ENCODE measurements at places on chromosomes 3 and 15. TPM values are rescaled to one million over a fixed set of nuclear protein-coding genes. Genes with fewer than 3 reads are reported as not detected.

Gene FAM107A
- 0.93 TPM for total RNA-seq

- no peak overlapping the region for H3K27ac ChIP-seq
- no peaks in the 10 kb centered on the region for H3K4me1 ChIP-seq
- no peaks in the 10 kb centered on the region for H3K27me3 ChIP-seq
- peak; percentile 39 for DNase-seq
- no peaks in the 10 kb centered on the region for H3K36me3 ChIP-seq
These were observed 729.1 kb downstream of the NTRK3 start for GRCh38 chr15:87527416-87527815.

GRCh38 chr3:139120086-139121056, 75.7 kb upstream of the PRR23C start:
- H3K27me3 ChIP-seq: no peaks in the 10 kb centered on the region
- H3K4me3 ChIP-seq: no peak overlapping the region
- peak overlapping the region; percentile 75 for H3K27ac ChIP-seq
- no peaks in the 10 kb centered on the region for H3K36me3 ChIP-seq
- DNase-seq: peak; percentile 45

GRCh38 chr3:32420126-32421038, 28.7 kb downstream of the CMTM7 start:
- peaks cover 27% of the 10 kb centered on the region for H3K4me1 ChIP-seq
- H3K4me3 ChIP-seq: no peak overlapping the region
- H3K36me3 ChIP-seq: no peaks in the 10 kb centered on the region
- H3K27me3 ChIP-seq: no peaks in the 10 kb centered on the region

Gene FGF12
- total RNA-seq: 4.9 TPM

GRCh38 chr3:56980243-56980642, 80.2 kb upstream of the SPATA12 start:
- no peak for DNase-seq
- H3K27ac ChIP-seq: peak overlapping the region; percentile 81
- peaks cover 17% of the 10 kb centered on the region for H3K4me1 ChIP-seq

GRCh38 chr15:92676561-92676960, 21.0 kb upstream of the FAM174B start:
- H3K36me3 ChIP-seq: no peaks in the 10 kb centered on the region
- H3K27ac ChIP-seq: no peak overlapping the region
- H3K27me3 ChIP-seq: no peaks in the 10 kb centered on the region
- no peak for DNase-seq

- H3K36me3 ChIP-seq: no peaks in the 10 kb centered on the region
- H3K27me3 ChIP-seq: no peaks in the 10 kb centered on the region
- H3K4me3 ChIP-seq: no peak overlapping the region
- no peak for DNase-seq
These were observed 211.0 kb downstream of the GBE1 start for GRCh38 chr3:81550415-81550814.

- no peak for DNase-seq
- H3K27ac ChIP-seq: no peak overlapping the region
- H3K36me3 ChIP-seq: no peaks in the 10 kb centered on the region
These were observed 597.9 kb downstream of the PDCD6IP start for GRCh38 chr3:34396288-34396687.

DNA sequence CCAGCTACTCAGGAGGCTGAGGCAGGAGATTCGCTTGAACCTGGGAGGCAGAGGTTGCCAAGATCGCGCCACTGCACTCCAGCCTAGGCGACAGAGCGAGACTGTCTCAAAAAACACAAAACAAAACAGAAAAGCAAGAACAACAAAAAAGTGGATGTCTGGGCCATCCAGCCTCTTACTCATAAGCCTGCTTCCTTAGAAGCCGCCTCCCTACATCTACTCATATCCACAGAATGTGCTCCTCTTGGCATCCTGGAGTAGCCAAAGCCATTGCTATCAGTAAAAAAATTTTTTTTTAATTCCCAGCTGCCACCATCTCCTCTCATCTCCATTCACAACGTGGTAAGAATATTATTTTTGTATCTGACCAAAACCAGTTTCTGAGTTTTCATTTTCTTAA, 10.8 kb downstream of the ZSCAN2 start:
- H3K4me1 ChIP-seq: peaks cover 10% of the 10 kb centered on the region
- no peak for DNase-seq
- H3K27ac ChIP-seq: no peak overlapping the region
- no peak overlapping the region for H3K4me3 ChIP-seq
- H3K27me3 ChIP-seq: no peaks in the 10 kb centered on the region

Gene TRIM71
- total RNA-seq: 14.5 TPM

- no peak overlapping the region for H3K4me3 ChIP-seq
- H3K27me3 ChIP-seq: no peaks in the 10 kb centered on the region
- H3K4me1 ChIP-seq: no peaks in the 10 kb centered on the region
- no peak overlapping the region for H3K27ac ChIP-seq
- H3K36me3 ChIP-seq: no peaks in the 10 kb centered on the region
- DNase-seq: peak; percentile 82
These were observed 171.0 kb upstream of the UMPS start for GRCh38 chr3:124558991-124559845.

- H3K4me3 ChIP-seq: no peak overlapping the region
- no peaks in the 10 kb centered on the region for H3K4me1 ChIP-seq
- no peaks in the 10 kb centered on the region for H3K27me3 ChIP-seq
These were observed 651 bp downstream of the PLSCR2 start for GRCh38 chr3:146468671-146469149.

DNA sequence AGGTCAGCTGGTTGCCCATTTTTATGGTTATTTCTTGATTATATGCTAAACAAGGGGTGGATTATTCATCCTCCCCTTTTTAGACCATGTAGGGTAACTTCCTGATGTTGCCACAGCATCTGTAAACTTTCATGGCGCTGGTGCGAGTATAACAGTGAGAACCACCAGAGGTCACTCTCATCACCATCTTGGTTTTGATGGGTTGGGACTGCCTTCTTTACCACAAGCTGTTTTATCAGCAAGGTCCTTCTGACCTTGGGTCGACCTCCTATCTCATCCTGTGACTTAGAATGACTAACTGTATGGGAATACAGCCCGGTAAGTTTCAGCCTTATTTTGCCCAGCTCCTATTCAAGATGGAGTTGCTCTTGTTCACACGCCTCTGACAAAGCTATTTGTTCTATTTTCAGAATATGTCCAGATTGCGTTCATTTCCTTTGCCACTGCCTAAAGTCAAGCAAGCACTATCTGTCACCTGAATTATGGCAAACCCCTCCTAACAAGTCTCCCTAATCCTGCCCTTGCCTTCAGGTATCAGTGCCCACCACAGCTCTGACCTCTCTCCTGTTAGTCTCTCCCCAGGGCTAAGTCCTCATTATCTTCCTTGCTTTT, 308.5 kb downstream of the ROBO2 start:
- H3K27ac ChIP-seq: no peak overlapping the region
- H3K4me3 ChIP-seq: no peak overlapping the region
- H3K4me1 ChIP-seq: no peaks in the 10 kb centered on the region
- no peaks in the 10 kb centered on the region for H3K27me3 ChIP-seq
- no peaks in the 10 kb centered on the region for H3K36me3 ChIP-seq

Gene ADGRG7
- 34.1 TPM for total RNA-seq

- H3K4me1 ChIP-seq: peaks cover 24% of the 10 kb centered on the region
- no peaks in the 10 kb centered on the region for H3K36me3 ChIP-seq
- no peak overlapping the region for H3K27ac ChIP-seq
- DNase-seq: no peak
- H3K4me3 ChIP-seq: peak overlapping the region; percentile 43
- H3K27me3 ChIP-seq: peaks cover 68% of the 10 kb centered on the region
These were observed 2.2 kb downstream of the GPR149 start for GRCh38 chr3:154427685-154428285.

DNA sequence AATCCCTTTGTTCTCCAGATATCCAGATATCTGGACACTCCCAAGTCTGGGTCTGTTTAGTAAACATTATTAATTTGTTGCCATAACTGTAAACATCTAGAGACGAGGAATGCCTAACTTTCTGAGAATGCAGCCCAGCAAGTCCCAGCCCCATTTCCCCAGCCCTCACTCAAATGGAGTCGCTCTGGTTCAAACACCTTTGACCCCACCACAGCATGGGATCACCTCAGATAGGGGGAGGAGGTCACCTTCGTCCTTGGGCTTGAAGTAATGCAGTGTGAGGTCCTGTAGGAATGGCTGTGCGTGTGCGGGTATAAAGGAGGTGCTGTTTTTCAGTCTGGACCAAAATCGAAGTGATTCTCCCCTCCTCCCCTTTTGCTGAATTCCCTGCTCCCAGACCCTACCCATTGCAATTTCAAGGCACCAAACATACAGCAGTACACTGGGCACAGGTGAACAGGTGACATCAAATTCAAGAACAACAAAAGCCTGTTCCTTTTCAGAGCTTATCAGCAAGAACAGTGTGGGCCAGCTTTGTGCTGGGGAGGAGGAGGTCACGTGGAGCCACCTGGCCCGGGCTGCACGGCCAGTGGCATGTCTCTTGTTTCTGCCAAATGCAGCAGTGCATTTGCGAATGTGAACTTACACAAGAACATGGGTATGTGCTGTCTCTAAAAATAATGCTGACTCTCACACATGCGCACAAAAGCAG, 57.5 kb upstream of the TRPM1 start:
- H3K4me1 ChIP-seq: peaks cover 4% of the 10 kb centered on the region
- no peaks in the 10 kb centered on the region for H3K36me3 ChIP-seq
- no peak overlapping the region for H3K4me3 ChIP-seq

- no peak overlapping the region for H3K4me3 ChIP-seq
- no peak overlapping the region for H3K27ac ChIP-seq
- DNase-seq: no peak
- no peaks in the 10 kb centered on the region for H3K27me3 ChIP-seq
These were observed 7.0 kb upstream of the ATP8B4 start for GRCh38 chr15:50126072-50126471.

GRCh38 chr3:47984075-47984728, 32.0 kb downstream of the MAP4 start:
- DNase-seq: no peak
- no peaks in the 10 kb centered on the region for H3K36me3 ChIP-seq
- no peak overlapping the region for H3K4me3 ChIP-seq
- H3K27me3 ChIP-seq: no peaks in the 10 kb centered on the region
- H3K4me1 ChIP-seq: no peaks in the 10 kb centered on the region

GRCh38 chr15:35624881-35625280, 78.9 kb upstream of the DPH6 start:
- H3K4me3 ChIP-seq: no peak overlapping the region
- peak; percentile 27 for DNase-seq
- H3K36me3 ChIP-seq: no peaks in the 10 kb centered on the region
- H3K27me3 ChIP-seq: no peaks in the 10 kb centered on the region

- no peak overlapping the region for H3K4me3 ChIP-seq
- H3K4me1 ChIP-seq: peaks cover 25% of the 10 kb centered on the region
- DNase-seq: peak; percentile 58
- no peaks in the 10 kb centered on the region for H3K36me3 ChIP-seq
- no peaks in the 10 kb centered on the region for H3K27me3 ChIP-seq
- no peak overlapping the region for H3K27ac ChIP-seq
These were observed 16.4 kb downstream of the FAM107A start for GRCh38 chr3:58560771-58561311.

GRCh38 chr3:6035626-6036025, 825.3 kb upstream of the GRM7 start:
- DNase-seq: no peak
- H3K4me1 ChIP-seq: no peaks in the 10 kb centered on the region
- H3K27me3 ChIP-seq: no peaks in the 10 kb centered on the region

- no peak for DNase-seq
- no peak overlapping the region for H3K4me3 ChIP-seq
- peaks cover 9% of the 10 kb centered on the region for H3K4me1 ChIP-seq
These were observed 66.2 kb upstream of the FOXP1 start for GRCh38 chr3:71649757-71650156.

GRCh38 chr3:130626049-130626448, 109.1 kb downstream of the COL6A6 start:
- no peaks in the 10 kb centered on the region for H3K27me3 ChIP-seq
- H3K27ac ChIP-seq: no peak overlapping the region
- H3K4me3 ChIP-seq: no peak overlapping the region

DNA sequence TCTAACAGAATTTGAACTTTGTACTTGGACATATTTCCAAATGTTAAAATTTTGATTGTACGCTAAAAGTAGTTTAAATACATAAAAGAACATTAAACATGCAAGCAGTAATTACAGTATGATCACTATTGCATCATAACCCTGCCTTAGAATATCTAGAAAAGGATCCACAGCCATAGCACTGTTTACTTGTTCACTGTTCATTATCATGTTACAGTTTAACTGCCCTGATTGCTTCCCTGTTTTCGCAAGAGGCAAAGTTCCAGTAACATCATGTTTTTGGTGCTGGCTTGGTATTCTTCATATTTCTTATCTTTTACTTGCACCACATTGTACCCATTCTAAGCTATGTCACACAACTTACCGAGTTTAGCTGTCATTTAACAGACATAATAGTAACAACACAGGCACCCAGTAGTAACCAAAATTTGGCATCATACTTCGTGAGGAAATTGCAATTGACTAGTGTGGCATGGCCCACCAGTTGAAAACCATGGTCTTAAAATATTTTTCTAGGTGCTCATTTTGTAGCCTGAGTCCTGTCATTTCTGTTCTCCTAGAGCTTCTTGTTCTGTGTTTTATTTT, 13.3 kb upstream of the TMEM87A start:
- peaks cover 7% of the 10 kb centered on the region for H3K4me1 ChIP-seq
- H3K4me3 ChIP-seq: no peak overlapping the region
- H3K27ac ChIP-seq: peak overlapping the region; percentile 13
- no peaks in the 10 kb centered on the region for H3K36me3 ChIP-seq
- no peak for DNase-seq
- H3K27me3 ChIP-seq: no peaks in the 10 kb centered on the region

- no peak overlapping the region for H3K27ac ChIP-seq
- H3K4me3 ChIP-seq: no peak overlapping the region
- DNase-seq: no peak
These were observed 86.5 kb upstream of the PRR23E start for GRCh38 chr3:127106456-127106855.

DNA sequence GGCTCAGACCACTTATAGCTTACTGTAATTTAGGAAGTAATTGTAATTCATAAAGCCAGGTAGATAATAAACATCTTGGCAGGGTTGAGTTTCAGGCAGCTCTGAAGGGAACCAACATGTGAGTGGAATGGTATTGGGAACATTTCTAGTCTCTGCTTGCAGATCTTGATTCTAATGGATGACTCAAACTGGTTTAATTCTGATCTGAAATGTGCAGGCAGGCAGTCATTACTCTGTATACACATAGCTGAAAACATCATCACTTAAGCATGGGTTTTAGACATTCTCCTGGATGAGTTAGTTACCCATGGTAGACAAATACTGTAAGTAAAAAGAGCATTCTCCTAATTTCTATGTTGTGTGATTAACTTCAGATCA, 317.0 kb upstream of the TPRG1 start:
- no peak for DNase-seq
- H3K4me1 ChIP-seq: peaks cover 14% of the 10 kb centered on the region
- H3K4me3 ChIP-seq: no peak overlapping the region
- H3K27me3 ChIP-seq: no peaks in the 10 kb centered on the region
- no peak overlapping the region for H3K27ac ChIP-seq

GRCh38 chr15:58551764-58552504, 120.1 kb downstream of the LIPC start:
- H3K27ac ChIP-seq: peak overlapping the region; percentile 72
- H3K4me3 ChIP-seq: no peak overlapping the region
- no peaks in the 10 kb centered on the region for H3K27me3 ChIP-seq
- peak; percentile 65 for DNase-seq
- H3K36me3 ChIP-seq: no peaks in the 10 kb centered on the region
